Activated CD4-positive, CD25-positive, alpha-beta regulatory T cell treated with anti-CD3 and anti-CD28 coated beads, Interleukin-2, amount 50 U/mL, for 24 hours (primary cell): ENCODE measurements at places on chromosomes 2 and 18.
A peak's percentile ranks its signal among the peaks of the same experiment; 100 is the strongest.

GRCh38 chr2:239803102-239803765 lies 221.9 kb downstream of the NDUFA10 start:
- no peak for ATAC-seq

DNA sequence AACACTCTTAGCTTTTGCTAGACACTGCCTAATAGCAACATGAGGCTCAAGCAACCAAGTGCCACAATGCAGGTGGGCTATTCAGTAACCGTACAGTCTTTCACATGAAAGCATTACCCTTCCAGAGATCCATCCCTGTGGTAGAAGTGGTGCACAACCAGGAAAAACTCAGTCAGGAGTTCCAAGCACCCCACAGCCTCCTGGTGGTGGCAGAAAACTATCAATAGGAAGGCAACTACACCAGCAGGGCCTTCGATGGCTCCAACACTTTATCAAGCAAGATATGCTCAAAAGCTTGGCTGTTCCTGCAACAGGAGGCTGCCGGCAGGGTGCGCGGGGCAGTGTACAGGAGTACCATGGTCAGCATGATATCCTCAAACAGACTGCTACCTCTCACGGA lies 176.1 kb upstream of the DLGAP1 start:
- ATAC-seq, result no peak

DNA sequence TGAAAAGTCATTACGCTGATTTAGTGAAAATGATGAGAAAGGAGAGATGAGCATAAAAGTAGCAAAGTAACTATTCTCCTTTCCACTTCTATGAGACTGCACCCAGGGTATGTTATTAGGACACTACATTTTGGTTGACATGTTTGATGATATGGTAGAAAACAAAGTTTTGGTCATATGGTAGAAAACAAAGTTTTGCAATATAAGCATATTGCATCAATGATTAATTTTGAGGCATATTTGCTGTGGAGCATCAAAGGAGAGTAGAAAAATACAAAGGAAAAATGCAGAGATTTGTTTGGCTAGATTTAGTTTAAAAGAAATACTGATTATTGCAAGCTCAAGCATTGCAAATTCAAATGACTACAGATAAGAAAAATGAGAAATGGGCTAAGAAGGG lies 182.1 kb downstream of the KCNH7 start:
- ATAC-seq, result no peak

DNA sequence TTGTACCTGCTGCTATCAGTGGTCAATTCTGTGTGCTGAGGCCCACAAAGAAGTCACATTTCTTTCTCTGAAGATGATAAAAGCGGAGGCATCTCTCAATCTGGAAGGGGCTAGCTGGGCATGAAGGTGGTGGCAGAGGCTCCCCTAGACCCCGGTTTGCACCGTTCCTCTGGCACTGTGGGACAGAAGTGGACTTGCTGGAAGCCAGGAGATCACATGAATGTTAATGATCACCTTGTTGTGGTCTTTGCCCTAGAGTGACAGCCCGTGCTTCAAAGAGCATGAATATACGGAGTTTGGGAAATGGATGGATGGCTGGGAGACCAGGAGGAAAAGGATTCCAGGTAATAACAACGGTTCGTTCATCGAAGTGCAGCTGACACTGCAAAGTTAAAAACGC lies 20.2 kb downstream of the ALLC start:
- no peak for ATAC-seq

- no peak for ATAC-seq
Observed at GRCh38 chr18:13003466-13003896, 12.3 kb downstream of the CEP192 start.

DNA sequence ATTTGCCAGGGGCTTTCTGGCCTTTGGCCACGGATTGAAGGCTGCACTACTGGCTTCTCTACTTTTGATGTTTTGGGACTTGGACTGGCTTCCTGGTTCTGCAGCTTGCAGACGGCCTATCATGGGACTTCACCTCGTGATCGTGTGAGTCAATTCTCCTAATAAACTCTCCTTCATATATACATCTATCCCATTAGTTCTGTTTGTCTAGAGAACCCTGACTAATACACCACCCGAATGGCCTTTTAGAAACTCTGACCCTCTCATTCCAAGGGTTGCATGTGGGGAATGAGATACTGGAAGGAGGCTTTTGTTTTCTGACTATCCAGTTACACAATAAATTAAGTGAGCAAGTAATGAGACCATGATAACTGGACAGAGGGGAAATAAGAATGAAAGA lies 430.7 kb downstream of the CDH2 start:
- no peak for ATAC-seq

DNA sequence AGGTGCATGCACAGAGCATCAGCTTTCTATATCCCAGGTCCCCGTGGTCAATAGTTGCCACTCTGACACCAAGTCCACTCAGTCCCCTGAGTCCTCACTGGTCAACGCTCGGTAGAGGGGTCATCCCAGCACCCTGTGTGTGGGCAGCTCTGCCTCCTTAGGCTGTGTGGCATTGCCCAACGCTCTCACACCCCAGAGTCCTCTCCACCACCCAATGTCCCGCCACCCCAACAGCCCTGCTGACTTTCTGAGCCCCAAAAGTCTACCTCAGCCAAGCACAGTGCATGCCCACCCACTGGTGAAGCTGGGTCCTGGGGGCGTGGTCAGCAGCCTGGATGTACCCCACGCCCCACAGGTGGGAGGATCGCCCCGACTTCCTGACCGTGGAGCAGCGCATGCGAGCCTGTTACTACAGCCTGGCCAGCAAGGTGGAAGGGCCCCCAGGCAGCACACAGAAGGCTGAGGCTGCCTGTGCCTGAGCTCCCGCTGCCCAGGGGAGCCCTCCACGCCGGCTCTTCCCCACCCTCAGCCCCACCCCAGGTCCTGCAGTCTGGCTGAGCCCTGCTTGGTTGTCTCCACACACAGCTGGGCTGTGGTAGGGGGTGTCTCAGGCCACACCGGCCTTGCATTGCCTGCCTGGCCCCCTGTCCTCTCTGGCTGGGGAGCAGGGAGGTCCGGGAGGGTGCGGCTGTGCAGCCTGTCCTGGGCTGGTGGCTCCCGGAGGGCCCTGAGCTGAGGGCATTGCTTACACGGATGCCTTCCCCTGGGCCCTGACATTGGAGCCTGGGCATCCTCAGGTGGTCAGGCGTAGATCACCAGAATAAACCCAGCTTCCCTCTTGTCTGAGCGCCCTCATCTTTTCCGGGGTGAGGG lies 25.9 kb downstream of the ZAP70 start:
- no peak for ATAC-seq

- no peak for ATAC-seq
Observed at GRCh38 chr2:9092383-9093282, 89.1 kb upstream of the MBOAT2 start.

DNA sequence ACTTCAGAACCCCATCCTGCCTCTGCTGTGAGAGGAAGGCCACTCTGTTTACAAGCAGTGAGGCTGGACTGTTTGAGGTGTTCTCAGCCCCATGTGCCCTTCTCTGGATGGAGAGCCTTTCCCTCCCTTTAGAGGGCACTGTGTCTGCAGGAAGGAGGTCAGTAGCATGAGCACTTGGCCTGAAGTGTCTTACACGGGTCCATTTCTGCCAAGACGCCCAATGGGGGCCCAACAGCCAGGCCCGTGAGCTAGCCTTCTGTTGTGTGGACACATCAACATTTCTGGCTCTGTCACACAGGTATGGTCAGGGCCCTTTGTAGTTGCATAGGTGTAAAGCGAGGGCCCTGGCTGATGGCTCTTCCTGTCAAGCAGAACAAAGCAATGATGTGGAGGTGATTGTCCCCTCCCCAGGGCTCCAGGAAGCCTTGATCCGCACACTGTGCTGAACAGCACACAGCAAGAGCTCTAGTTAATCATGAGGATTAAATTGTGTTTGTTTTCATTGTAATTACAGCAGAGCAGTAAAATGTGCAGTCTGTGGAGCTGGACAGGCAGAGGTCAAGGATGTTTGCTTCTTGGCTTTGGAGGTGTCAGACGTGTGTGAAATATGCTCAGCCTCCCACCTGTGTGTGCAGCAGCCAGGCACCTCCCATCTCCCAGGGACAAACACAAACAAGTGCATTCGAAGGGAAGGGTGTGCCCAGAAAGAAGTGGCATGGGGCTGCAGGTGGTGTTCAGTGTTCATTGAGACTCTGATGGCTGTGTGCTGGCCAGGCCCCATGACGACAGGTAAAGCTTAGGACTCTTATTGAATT lies 132.1 kb downstream of the SH3RF3 start:
- no peak for ATAC-seq

DNA sequence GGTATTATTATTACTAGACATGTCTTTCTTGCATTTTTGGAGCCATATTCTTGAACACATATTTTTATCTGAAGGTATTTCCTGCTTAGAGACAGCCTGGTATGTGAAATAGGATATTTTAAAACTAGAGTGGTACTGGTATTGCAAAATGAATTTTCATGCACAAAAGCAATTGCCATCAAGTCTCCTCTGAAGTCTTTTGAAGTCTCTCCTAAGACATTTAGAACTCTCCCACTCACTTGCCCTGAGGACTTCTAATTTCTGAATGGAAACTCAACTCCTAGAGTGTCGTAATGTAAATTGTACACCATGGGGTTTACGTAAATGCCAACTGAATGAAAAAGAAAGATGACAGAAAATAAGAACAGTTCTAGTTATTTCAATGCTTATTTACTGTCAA lies 967.0 kb downstream of the DCDC2C start:
- no peak for ATAC-seq

- no peak for ATAC-seq
Observed at GRCh38 chr2:148978026-148978685, 60.3 kb upstream of the LYPD6B start.

DNA sequence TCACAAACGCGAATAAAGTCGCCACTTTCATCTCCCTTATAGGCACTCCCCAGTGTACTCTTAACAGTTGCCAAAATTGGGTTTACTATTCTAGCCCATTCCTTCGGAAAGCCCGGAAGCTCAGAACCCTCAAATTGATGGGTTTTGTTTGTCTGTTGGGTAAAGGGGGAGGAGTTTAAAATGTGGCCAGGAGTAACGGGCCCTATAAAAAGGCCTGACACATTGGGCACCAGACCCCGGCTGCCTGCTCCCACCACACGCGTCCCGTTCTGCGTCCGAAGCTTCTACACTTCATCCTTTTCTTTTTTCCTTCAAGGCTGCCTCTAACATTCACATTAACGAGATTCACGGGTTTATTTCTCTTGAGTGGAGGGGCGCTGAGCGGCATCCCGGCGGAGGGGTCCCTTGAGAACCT lies 837 bp downstream of the NHEJ1 start:
- ATAC-seq, result no peak

DNA sequence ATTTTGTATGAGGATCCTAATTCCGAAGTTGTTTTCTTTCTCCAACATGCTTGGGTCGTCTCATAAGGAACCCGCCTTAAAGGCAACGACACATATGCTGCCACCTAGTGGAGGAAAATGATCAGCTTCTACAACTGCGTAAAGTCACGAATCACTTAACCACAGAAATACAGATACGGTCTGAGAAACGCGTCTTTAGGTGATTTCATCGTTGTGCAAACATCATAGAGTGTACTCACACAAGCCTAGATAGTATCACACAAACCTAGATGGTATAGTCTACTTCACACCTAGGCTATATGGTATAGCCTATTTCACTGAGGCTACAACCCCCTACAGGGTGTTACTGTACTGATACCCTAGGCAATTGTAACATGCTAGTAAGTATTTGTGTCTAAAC lies 13.1 kb downstream of the GNLY start:
- ATAC-seq, result peak; percentile 90

DNA sequence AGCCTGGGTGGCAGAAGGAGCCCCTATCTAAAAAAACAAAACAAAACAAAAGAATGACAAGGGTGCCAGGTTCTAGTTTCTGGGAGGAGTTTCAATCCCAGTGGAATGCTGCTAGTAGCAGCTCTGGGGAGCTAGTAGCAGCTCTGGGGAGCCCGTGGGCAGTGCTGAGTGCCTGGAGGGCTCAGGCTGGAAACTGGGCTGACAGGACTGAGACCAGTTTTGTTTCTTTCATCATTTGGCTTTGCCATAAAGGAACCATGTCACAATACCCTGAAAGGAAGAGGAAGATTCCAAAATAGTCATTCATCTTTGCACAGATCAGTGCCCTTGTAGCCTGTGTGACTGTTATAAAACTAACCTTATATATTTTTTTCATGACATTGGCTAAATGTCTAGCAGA lies 10.6 kb downstream of the MFSD6 start:
- no peak for ATAC-seq

DNA sequence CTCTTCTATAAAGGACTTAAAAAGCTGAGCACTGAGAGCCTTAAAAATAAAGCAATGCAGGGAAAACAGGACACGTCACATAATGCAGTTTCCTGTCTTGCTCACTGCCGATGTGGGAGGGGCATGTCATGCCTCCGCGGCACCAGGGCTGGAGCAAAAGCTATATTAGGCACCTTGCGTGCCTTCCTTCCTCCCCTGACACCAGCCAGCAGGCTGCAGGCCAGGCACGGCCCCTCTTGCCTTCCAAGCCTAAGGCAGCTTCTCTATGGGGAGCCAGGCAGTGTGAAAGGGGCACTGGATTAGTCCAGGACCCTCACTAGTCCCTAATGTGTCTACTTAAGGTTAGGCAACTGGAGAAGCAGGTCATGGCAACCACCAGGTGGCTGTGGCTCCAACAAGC lies 26.3 kb downstream of the MRPL35 start:
- ATAC-seq, result peak; percentile 84

- no peak for ATAC-seq
Observed at GRCh38 chr2:176854878-176855277, 357.7 kb upstream of the HNRNPA3 start.

DNA sequence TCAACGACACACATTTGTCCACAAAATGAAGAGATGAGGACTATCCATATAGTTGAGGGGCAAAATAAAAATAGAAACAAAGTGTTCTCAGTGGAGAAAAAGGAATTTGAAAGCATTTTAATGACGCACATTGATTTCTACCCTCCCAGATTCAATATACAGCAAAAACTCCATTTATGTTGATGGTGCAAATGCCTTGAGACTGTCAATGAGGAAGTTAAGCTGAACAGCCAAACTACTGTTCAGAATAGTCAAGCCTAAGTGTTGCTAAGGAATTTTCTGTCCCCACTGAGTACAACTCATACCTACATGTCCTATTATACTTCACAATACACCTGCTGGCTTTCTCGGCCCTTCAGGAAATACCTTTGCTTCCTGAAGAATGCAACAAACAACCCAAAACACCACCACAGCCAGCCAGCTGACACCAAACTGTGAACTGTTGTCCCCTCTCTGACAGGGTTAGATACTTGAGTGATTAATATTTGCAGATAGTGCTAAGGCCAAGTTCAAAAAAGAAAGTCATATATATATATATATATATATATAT lies 27.8 kb upstream of the DARS1 start:
- ATAC-seq, result no peak

- ATAC-seq, result no peak
Observed at GRCh38 chr18:49833814-49834213, 20.5 kb upstream of the ACAA2 start.
